ELR (cell line): ENCODE measurements at places on chromosomes 16 and 17.
A peak's percentile ranks its signal among the peaks of the same experiment; 100 is the strongest.

GRCh38 chr17:29732613-29733012 lies 109.9 kb upstream of the CORO6 start:
- DNase-seq, result peak; percentile 77

DNA sequence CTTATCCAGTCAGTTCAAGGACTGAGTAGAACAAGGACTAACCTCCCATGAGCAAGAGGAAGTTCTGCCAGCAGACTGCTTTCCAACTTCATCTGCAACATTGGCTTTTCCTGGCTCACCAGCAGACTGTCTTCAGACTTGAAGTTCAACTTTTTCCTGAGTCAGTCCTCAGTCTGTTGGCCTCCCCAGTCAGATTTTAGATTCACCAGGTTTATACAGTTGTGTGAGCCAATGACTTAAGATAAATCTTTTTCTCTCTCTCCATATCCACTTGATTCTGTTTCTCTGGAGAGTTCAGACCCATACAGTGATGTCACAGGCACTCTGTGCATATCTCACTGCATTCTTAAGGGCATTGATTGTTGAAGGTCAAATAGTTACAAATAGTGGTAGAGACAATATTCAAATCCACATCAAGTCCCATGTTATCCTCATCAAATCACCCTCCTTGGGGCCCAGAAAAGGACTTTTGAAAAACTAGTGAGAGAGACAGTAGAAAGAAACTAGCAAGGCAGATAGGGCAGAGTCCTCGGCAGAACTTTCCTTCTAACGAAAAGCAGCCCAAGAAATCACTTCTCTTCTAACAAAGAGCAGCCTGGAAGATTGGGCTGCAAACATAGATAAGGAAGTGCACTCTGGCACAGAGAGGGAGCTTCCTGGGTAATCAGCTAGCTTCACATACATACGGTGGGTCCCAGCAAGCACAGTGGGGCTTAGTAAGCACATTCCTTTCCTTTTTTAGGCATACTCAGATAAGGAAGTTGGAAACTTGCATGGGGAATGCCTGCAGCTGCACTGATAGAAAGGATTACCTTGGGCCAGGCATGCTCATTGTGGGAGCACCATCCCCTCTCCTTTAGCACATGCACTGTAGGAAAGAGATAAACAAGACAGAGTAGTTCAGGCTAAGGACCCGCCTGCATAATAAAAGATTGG lies 132.3 kb upstream of the FAM20A start:
- peak; percentile 9 for DNase-seq

- DNase-seq, result no peak
Observed at GRCh38 chr17:30273373-30273772, 18.4 kb downstream of the BLMH start.

- DNase-seq, result no peak
Observed at GRCh38 chr17:50689956-50690886, 17.5 kb downstream of the ANKRD40 start.
